ENCODE measurements at places on chromosomes 2 and 18.

- no peak for DNase-seq
Measured at GRCh38 chr2:44112096-44112495, 56.6 kb upstream of the PPM1B start.

DNA sequence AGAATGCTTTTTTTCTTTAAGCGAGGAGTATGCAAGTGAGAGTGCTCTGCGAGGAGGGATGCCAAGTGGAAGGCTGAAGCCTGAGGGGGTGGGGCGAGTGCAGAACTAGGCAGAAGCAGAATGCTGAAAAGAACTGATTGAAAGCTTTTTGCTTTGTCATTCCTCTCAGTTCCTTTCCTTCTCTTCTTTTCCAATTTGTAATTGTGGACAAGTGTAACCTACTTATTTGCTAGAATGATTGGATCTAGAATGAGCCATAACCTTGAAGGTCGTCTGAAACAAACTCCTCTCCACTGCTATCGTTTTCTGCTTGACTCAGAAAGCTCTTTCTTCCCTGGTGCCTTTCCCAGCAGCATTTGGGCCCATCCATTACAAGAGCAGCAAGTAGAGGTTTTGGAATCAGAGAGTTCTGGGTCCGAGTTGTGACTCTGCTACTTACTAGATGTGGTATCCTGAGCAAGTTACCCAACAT is 115.3 kb downstream of the METTL8 start:
- no peak for DNase-seq

- DNase-seq, result no peak
Measured at GRCh38 chr18:46621871-46622270, 35.1 kb downstream of the LOXHD1 start.

DNA sequence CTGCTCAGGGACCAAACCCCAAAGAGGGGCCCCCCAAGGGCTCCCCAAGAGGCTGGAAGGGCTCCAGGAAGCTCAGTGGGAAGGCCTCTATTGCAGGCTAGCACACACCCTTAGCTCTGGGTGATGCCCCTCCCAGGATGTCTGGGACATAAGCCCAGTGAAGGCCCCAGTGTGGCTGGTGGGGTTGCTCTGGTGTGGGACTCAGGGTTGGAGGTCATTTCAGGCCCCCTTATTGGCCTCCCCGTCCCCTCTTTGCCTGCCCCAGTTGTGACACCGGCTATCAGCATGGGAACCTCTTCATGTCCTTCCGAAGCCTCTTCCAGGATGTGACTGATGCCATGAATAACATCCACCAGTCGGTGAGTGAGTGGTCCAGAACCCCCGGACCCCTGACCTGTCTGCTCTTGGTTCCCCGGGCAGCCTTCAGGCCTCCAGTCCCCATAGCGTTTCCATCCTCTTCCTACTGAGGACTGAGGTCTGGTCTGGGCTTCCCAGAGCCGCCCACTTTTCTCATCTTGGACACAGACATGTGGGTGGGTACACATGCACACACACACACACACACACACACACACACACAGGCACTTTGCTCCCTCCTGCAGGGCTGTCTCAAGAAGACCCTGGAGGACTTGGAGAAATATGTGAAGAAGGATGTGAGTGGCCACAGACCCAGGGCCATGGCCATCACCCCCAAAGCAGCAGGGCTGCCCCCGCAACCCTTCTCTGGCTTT is 2.2 kb downstream of the NT5DC4 start:
- no peak for DNase-seq

DNA sequence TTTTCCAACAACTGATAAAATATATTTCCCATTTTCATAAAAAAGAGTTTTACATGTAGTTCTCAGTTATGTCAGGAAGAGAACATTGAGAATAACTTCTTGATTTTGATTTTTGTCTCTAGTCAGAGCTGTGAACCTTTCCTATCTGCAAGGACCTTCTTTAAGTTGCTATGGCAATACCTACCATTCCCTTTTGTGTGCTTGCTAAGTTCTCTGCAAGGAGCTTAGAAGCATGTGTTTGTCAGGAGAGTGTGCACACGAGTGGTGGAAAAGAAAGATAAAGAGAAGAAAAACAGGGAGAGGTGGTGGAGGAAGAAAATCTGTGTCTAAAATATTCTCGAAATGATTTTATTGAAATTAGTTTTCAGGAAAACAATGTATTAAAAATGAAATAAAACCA is 140.3 kb upstream of the SLC8A1 start:
- no peak for DNase-seq
